Esophagus muscularis mucosa (tissue), 4 donors: ENCODE measurements at places on chromosomes 5 and 9. TPM values are rescaled to one million over a fixed set of nuclear protein-coding genes. Genes with fewer than 3 reads are reported as not detected.

ROPN1L gene
- total RNA-seq, result 1.2 TPM

HAVCR1 gene
- not detected for total RNA-seq

SLC6A18 gene
- total RNA-seq, result not detected

OR1J2 gene
- not detected for total RNA-seq

S1PR3 gene
- 340 TPM for total RNA-seq

DNA sequence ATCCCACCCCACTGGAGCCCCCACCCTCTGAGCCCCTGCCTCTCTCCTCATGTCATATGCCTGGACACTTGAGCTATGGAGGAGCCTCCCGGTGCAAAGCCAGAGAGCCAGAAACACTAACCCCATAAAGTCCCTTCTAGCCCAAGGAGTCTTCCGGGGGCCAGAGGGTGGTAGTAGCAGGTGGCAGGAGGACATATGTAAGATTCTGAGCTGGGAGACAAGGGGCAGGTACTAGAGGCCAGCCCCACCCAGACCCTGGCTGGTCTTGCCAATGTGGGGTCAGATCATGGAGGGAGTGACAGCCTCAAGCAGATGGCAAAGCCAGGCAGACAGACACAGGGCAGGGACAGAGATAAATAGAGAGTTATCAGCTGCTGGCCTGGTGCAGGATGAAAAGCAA is 63.4 kb downstream of the PSD2 start:
- peaks cover 4% of the 10 kb centered on the region for H3K36me3 ChIP-seq
- no peak overlapping the region for H3K4me3 ChIP-seq
- H3K27me3 ChIP-seq, result no peaks in the 10 kb centered on the region
- H3K4me1 ChIP-seq, result peaks cover 11% of the 10 kb centered on the region
- no peak for DNase-seq

DNA sequence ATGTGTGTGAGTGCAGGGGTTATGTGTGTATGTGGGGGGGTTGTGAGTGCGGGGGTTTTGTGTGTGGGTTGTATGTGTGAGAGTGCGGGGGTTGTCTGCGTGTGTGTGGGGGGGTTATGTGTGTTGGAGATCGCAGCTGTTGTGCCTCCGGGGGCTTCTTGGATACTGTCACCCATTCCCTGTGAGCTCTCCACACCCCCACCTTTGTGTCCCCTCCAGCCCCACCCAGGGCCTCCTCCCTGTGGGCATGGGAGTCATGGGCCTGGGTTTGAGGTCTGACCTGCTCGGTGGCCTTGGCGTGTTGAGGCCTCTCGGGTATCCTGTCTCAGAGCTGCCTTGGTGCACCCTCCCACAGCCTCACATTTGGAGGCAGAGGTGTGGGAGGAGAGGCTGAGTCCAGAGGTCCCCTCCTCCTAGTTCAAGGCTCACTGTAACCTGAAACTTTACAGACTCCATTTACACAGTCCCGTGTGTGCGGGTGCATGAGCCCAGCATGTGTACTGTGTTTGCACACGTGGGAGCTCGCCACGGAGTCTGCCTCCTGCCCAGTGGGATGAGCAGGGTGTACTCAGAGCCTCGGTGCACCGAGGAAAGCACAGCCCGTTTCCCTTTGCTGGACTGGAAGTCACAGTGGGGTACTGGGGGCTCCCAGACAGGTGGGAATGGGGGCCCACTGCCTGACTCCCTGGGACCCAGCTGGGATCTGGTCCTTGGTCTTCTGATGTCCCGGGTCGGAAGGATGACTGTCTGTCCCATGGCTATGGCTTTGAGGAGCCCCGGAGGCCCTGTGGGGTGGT is 43.4 kb downstream of the RXRA start:
- H3K36me3 ChIP-seq, result no peaks in the 10 kb centered on the region
- no peaks in the 10 kb centered on the region for H3K27me3 ChIP-seq
- no peak overlapping the region for H3K4me3 ChIP-seq

DNA sequence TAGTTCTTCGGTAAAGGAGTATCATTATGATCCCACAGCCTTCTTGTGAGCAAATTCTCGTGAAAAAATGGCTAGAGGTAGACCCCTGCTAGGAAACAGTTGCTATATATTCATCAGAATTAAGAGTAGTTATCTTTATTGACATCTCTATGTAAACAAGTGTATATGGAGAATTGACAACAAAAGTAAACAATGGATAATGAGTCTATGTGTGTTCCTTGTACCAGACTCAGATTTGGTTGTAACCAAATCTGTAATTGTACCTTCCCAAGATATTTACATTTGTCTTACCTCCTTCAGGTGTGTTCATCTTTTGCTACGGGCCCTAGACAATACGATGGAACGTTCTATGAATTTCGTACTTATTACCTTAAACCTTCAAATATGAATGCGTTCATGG is 2.1 kb downstream of the NIPSNAP3B start:
- no peak for DNase-seq
- H3K4me1 ChIP-seq, result peaks cover 3% of the 10 kb centered on the region
- no peaks in the 10 kb centered on the region for H3K36me3 ChIP-seq
- no peaks in the 10 kb centered on the region for H3K27me3 ChIP-seq

- H3K27me3 ChIP-seq, result no peaks in the 10 kb centered on the region
- H3K36me3 ChIP-seq, result no peaks in the 10 kb centered on the region
- no peak overlapping the region for H3K4me3 ChIP-seq
Observed at GRCh38 chr5:67435032-67435431, 238.4 kb upstream of the CD180 start.

DNA sequence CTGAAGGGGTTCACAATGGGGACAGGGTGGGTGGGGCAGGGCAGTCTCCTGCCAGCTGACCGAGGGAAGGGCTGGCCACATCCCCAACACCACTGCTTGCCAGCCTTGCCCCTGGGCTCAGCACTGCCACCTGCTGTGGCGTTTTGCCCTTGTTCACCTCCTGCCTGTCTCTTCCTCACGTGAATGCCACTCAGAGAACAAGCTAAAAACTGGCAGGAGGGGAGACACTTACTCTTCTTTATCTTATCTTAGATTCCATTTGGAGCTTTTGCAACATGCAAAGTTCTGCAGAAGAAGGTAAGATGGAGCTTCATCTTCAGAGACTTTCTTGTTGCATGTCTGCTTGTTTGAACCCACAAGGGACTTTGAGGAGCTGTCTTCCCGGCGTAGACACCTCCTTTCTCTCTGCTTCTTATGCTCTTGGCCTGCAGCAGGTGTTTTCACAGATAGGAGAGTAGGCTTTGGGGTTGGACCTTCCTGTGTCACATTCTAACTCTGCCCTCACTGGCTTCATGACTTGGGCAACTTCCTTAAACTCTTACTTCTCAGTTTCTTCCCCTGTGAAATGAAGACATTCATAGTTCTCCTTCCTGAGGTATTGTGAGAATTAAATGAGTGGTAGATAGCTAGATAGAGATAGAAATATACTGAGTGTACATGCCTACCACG is 4.1 kb downstream of the LRSAM1 start:
- H3K36me3 ChIP-seq, result peaks cover 50% of the 10 kb centered on the region
- H3K4me1 ChIP-seq, result peaks cover 26% of the 10 kb centered on the region
- no peak overlapping the region for H3K27ac ChIP-seq
- no peak overlapping the region for H3K4me3 ChIP-seq
- DNase-seq, result no peak

GRCh38 chr9:113876151-113876992 is at the start of gene ZNF618:
Gene ZNF618, plus strand, starts transcription at chr9:113876309. Its CDS starts 72 bp downstream, at chr9:113876381.
- H3K27me3 ChIP-seq, result no peaks in the 10 kb centered on the region
- peak within 1 kb of the TSS; percentile 70 for H3K27ac ChIP-seq
- no peaks in the 10 kb centered on the region for H3K36me3 ChIP-seq
- H3K4me1 ChIP-seq, result peaks cover 16% of the 10 kb centered on the region

DNA sequence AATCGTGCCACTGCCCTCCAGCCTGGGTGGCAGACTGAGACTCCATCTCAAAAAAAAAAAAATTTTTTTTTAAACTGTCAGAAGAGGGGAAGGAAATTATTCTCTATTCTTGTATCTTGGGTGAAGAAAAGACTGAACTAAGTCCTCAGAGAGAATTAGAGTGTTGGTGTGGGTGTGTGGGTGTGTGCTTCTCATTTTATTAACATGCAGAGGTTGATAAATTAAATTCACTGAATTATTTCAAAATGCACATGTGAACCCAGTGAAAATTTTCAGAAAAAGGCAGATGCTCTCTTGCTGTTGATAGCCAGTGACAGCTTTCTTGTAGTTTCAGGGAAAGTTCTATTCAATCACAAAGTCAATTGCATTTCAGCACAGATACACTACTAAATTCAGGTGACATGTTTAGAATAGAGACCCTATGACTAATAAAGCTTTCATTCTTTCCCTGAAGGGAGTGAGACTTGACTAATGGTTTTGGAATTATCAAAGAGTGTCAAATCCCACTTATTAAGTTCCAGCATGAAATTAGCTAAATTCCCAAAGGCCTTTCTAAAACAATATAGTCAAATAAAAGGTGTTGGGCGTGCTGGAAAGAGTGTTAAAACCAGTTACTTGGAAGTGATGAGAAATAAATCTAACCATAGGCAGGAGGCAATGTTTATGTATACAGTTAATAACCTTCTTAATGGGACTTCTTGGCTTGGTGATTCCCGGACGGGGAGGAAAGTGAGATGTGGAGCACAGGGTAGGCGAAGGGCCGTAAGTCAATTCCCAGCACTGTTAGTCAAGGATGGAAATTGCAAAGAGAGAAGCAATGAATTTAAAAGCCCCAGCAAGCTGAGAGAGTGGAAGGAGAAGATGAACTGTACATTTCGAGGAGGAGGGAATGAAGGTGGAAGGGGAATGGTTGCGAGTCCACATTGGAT is 103.2 kb upstream of the SPATA31D4 start:
- no peak for DNase-seq
- H3K27me3 ChIP-seq, result no peaks in the 10 kb centered on the region
- peaks cover 63% of the 10 kb centered on the region for H3K4me1 ChIP-seq
- no peaks in the 10 kb centered on the region for H3K36me3 ChIP-seq

GRCh38 chr5:558871-559503 is 34.7 kb upstream of the SLC9A3 start:
- no peaks in the 10 kb centered on the region for H3K36me3 ChIP-seq
- H3K27ac ChIP-seq, result no peak overlapping the region
- no peak overlapping the region for H3K4me3 ChIP-seq
- DNase-seq, result no peak
- peaks cover 6% of the 10 kb centered on the region for H3K27me3 ChIP-seq
- no peaks in the 10 kb centered on the region for H3K4me1 ChIP-seq

DNA sequence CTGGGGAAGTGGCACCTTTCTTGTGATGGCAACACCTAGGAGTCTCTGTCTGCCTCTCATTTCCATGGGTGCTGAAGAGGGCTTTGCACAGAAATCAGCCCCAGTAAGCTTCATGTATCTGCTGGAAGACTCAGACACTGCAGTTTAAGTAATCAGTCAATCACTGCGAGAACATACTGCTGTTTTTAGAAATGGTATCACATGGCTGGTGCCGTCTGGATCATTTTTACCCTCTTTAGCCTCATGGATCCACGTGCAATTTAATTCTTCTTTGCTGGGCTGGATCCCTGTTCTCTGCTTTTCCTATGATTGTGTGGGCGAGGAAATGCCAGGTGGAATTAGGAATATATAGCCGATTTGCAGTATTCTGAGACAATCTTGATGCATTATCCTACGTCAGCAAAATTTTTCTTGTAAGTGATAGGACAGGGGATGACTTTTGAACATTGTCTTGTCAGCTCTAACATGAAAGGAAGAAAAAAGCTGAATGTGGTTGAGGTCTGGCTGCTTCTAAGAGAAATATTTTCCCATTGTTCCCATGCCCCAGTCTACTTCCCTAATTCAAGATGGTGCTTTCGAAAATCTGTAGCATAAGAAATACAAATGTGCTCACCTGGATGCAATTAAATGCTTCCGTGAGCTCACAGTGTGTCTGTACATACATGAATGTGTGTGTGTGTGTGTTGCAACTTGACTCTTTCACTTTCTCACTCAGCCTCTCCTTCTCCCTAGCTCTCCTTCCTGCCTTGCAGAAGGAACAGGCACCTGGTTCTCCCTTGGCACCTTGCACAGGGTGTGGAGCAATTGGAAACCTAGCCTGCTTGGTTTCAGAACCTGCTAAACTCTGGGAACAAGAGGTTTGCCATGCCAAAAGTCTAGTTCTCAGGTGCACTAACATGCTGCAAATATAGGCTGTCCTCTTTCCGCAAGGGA is 281.6 kb downstream of the NTRK2 start:
- no peak overlapping the region for H3K27ac ChIP-seq
- peaks cover 8% of the 10 kb centered on the region for H3K4me1 ChIP-seq
- no peak overlapping the region for H3K4me3 ChIP-seq
- no peak for DNase-seq
- no peaks in the 10 kb centered on the region for H3K27me3 ChIP-seq
- no peaks in the 10 kb centered on the region for H3K36me3 ChIP-seq

- DNase-seq, result no peak
- H3K4me3 ChIP-seq, result no peak overlapping the region
- no peaks in the 10 kb centered on the region for H3K36me3 ChIP-seq
- H3K27me3 ChIP-seq, result no peaks in the 10 kb centered on the region
- H3K4me1 ChIP-seq, result no peaks in the 10 kb centered on the region
- H3K27ac ChIP-seq, result no peak overlapping the region
Observed at GRCh38 chr5:30041831-30042385, 1151.6 kb upstream of the CDH6 start.

DNA sequence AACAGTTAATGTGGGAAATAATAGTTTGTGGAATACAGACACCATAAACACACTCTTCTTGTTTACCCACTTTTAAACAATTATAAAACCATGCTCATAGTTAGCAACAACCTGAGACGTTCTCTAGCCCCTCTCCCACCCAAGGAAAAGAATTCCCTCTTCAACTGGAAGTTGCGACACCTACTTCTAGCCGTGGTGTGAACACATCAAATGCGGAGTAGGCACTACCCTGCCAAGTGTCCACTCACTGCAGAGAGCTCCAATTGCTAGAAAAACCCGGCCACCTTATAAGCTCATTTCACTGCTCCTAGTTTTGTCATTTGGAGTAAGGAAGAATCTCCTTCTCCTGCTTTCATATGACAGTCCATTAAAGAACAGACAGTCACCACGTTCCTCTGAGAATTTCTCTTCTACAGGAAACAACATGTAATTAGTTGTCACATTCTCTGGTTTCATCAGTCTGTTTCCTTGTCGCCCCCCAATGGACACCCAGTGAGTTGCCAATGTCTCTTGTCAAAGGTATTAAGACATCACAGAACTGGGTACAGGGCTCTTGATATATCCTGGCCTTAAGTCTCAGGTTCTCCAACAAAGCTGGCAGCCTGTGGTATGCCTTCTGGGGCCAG is 47.3 kb downstream of the PRLR start:
- H3K27ac ChIP-seq, result no peak overlapping the region
- no peaks in the 10 kb centered on the region for H3K36me3 ChIP-seq
- no peaks in the 10 kb centered on the region for H3K27me3 ChIP-seq
- no peaks in the 10 kb centered on the region for H3K4me1 ChIP-seq

DNA sequence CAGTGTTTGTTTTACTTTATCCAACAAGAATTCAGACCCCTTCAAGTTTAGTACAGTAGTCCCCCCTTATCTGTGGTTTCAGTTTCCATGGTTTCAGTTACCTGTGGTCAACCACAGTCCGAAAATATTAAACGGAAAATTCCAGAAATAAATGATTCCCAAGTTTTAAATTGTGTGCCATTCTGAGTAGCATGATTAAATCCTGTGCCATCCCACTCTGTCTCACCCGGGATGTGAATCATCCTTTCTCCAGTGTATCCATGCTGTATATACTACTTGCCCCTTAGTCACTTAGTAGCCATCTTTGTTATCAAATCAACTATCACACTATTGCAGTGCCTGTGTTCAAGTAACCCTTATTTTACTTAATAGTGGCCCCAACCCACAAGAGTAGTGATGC is 153.8 kb upstream of the RASA1 start:
- no peak overlapping the region for H3K27ac ChIP-seq
- no peaks in the 10 kb centered on the region for H3K27me3 ChIP-seq
- no peaks in the 10 kb centered on the region for H3K4me1 ChIP-seq
- no peaks in the 10 kb centered on the region for H3K36me3 ChIP-seq
- no peak overlapping the region for H3K4me3 ChIP-seq
